ENCODE measurements at places on chromosomes 13 and 19.
A peak's percentile ranks its signal among the peaks of the same experiment; 100 is the strongest.

DNA sequence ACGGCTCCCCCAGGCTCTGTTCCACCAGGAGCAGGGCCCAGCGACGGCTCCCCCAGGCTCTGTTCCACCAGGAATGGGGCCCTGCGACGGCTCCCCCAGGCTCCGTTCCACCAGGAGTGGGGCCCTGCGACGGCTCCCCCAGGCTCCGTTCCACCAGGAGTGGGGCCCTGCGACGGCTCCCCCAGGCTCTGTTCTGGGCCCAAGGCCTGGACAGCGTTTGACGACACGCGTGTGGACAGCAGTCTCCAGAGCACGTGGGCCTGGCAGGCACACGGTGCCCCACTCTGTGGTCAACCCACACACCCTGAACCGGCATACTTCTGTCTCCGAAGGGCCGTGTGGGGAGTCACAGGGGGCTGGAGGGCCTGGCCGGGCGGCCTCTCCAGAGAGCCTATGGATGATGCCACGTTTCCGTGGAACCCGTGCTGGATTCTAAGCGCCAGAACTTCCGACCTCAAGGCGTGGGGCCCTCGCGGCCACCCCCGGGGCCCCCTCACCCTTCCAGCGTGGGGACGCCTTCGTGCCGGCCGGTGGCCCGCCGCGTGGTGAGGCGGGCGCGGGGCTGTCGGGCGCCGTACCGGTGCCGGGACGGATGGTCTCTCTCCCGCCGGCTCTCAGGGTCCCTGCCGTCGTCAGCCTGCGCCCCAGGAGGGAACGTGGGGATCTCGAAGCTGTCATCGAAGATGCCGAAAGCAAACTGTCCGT, 11.6 kb downstream of the FGF22 start:
- no peak for DNase-seq

DNA sequence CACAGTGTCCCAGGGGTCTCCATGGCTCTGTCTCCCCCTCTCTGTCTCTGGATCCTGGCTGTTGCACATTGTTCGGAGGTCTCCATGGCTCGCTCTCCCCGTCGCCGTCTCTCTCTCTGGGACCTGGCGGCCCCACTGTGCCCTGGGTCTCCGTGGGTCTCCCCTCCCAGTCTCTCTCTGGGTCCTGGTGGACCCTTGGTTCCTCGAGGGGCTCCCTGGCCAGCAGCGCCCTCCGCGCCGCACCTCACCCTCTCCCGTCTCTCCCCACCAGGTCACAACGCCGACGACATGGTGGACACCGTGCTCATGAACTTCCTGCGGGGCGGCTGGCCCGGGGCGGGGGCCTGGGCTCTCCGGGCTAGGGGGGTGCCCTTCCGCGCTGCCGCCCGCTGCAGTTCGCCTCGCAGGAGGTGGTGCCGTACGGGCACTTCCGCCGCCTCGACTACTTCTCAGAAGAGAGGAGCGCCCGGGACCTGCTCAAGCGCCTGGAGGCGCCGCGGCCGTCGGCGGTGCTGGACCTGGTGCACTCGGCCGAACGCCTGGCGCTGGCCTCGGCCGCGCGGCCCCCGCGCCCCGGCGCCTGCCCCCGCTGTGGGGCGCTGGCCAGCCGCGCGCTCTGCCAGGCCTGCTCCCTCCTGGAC, 29.1 kb downstream of the SIGLEC5 start:
- no peak for DNase-seq

DNA sequence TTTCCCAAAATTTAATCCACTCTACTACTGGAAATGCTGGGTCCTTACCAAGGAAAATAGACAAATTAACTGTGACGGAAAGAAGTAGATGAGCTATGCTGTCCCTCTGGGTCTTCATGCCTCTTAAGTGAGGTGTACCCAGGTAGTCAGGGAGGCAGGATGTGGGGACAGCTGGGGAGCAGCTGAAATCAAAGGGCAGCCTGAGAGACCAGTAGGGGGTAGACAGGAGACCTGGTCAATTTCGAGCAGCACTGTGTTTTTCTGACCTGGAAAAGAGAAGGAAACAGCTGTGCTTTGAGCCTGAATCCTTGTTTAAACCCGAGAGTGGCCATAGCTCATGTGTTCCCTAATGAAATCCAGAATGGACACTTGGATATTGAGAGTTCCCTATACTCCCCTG, 587.3 kb downstream of the EFNB2 start:
- DNase-seq, result no peak

DNA sequence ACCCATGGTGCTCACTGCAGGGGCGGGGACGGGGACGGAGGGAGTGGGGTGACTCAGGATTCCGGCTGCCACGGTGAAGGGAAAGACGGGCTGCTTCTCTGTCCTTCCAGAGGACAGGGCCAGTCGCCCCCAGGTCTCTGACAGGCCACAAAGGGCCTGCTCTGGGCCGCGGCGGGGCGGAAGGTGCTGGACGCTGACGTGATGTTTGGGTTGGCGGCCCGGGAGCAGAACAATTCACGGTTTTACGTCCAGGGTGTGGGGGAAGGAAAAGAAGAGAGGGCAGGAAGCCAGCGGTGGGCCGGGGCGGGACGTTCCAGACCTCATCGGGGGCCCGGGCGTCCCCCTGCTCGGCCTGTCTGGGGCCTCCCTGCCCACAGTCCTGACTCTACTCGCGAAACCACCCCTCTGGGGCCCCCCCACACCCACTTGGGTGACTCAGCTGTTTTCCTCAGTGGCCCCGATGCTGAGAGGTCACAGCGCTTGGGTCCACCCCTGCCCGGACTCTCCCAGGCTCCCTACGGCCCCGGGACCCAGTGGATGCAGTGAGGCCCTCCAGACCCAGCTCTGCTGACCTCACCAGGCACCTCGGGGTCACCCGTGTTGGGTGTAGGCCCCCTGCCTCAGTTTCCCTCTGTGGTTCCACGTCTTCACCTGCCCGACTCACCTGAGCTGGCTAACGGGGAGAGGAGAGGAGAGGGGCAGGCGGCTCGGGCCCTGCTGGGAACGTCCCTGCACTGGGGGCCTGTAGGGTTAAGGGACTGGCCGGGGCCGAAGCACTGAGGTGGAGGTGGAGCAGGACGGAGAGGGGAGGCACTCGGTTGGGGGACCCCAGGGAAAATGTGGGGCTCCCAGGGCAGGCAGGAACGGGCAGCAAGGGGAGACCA, 29.2 kb downstream of the PIP5K1C start:
- DNase-seq, result no peak

DNA sequence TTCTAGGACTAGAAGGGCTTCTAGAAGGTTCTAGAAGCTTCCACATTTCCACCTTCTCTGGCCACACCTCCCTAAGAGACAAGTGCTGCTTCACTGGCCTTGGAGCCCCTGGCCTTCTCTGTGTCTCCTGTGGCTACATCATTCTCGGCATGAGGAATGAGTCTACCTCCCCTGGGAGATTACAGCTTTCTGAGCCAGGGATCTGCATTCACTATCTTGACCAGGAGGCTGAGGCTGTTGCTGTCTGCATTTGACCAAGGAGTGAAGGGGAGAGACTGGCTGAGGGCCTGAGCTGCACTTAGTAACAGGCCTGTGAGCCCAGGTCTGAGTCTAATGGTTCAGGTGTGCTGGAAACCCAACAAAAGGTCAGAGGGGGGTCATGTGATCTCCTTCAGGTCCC, 5.3 kb downstream of the CPAMD8 start:
- no peak for DNase-seq

- no peak for DNase-seq
Measured at GRCh38 chr13:58085274-58085673, 453.7 kb downstream of the PCDH17 start.

DNA sequence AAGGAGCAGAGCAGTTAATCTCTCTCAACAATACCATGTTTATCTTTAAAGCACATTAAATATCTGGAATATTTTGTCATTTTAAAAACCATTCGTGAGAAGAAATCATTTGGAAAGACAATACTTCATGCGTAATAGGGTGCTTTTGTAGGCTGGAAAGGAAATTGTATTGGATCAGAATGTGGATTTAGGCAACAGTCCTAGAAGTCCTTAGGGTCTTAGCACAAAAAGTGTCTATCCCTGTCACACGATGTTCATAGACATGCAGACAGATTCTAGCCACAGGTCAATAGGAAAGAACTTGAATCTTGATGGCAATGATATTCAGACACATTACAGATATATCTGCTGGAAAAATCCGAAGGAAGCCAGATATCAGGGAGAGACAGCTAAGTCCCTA, 156.0 kb downstream of the KCTD12 start:
- peak; percentile 90 for DNase-seq

DNA sequence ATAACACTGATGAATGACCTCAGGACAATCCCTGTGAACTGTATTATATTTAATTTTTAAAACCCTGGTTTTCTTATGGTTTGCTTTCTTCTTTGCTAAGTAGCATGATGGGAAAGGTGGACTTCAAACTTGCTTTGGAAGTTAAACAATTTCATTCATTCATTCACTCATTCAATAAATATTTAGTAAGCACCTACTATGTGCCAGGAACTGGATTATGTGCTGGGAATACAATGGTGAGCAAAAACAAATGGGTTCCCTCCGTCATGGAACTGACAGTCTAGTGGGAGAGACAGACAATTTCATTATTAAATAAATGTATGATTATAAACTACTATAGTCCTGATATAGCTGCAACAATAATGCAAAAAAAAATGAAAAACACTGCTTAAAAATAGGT, 70.3 kb downstream of the USP12 start:
- no peak for DNase-seq

DNA sequence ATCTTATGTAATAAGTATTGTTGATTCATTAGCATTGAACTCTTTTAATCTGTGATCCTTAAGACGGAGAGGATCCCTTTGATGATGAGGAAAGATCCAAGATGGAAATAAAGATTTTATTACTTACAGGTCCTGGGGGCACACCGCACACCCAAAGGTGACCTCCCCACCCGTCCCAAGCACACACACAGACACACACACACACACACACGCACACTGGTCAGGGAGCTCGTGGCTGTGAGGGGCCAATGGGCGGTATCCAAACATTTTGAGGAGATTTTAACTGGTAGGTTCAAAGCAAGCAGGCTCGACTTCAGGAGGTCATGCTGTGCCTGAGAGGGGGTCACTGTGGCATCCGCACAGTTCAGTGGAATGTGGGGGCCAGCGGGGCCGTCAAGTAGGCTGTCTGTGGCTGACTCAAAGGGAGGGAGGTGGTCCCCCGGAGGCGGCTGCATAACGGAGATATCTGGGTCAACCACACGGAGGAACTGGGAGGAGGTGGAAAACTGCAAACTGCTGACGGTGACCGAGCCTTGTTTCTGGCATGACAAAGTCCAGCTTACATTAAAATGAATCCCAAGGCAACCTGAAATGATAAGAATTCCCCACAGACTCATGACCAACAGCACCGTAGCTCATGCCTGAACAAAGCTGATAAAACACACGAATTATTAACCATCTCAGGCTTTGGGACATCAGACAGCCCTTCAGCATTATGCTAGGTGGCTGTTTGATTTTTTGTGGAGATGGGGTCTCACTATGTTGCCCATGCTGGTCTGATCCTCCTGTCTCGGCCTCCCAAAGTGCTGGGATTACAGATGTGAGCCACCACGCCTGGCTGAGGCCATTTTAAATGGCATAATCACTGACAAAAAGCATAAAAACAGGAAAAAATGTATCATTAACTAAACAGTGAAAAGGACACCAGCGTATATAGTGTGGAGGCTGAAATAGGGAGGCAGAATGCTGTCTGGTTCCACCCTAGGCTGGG, 20.9 kb upstream of the SIGLEC11 start:
- DNase-seq, result no peak

DNA sequence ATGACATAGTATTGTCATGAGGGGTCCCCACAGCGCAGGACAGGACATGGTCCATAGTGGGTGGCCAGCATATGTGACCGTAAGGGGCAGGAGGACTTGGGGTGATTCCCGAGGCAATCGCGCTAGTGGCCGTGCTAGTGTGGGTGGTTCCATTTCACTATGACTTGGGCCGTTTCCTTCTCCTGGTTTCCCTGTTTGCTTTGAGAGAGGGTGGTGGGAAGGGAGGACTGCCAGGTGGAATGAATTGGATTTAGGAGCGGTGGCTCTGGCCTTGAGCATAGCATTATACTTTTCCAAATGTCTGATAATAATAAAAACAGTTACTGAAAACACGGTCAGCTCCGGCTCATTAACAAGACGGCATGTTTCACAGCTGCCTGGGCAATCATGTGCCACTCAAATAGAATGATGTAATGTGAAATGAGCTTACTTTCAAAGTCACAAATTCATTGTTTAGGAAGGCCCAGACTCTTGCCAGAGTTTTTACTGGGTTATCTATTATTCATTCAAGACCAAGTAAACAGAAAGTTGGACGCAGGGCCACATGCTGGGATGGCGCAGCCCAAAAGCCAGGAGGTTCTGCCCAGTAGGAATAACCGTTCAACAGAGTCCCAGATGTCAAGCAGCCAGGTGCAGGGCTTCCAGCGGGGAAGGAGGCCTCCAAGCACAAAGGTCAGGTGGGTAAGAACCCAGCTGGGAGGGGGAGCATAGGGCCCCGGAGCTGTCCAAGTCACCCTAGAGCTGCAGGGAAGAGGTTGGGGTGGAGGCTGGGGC, 19.6 kb upstream of the SLC15A1 start:
- peak; percentile 55 for DNase-seq

GRCh38 chr19:14393329-14393728, 12.1 kb downstream of the ADGRE5 start:
- DNase-seq, result no peak

GRCh38 chr13:43085545-43085944, 62.2 kb downstream of the DNAJC15 start:
- DNase-seq, result peak; percentile 1

DNA sequence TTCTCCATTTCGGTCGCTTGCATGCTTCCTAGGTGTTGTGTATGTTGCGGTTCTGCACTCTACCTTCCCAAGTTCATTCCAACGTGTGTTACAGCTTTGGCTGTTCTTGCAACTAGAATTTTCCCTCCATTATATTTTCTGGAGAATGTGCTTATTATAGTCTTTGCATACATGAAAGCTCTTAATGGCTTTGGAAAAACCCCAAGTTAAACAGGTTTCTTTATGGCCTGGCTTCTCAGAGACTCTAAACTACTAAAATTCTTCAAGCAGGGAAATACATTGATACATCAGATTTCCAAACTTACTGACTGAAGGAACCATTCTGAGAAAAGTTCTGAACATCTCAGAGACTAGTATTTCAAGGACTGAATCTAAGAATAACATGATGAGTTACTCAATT, 11.9 kb downstream of the MIPEP start:
- DNase-seq, result no peak

DNA sequence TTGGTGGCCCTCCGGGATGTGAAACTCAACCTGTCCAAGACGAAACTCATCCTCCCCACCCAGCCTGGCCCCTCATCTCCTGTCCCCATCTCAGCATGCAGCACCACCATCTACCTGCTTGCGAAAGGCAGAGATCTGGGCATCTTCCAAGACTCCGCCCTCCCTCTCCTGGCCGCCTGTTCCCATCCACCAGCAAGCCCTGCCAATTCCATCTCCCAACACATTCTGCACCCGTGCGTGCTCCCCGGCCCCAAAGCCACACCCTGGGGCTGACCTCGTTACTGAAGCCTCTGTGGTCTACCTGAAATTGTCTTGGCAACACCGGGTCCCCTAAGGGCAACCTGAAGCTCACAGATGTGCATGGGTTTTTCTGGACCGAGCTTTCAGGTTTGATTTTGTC, 13.2 kb upstream of the CAMSAP3 start:
- DNase-seq, result no peak

DNA sequence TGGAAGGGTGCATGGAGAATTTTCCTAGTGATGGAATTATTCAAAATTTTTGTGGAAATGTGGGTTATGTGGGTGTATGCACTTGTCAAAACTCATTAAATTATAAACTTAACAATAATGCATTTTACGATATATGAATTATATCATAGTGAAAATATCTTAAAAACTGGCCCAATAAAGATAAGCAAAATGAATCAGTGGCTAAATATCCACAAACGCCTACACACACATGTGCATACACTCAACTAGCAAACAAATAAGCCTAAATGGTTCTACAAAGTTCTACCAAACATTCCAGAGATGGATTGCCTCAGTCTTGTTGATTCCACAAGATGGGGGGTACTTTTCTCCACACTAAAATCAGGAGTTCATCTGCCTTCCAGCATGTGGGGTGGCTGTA, 349.5 kb downstream of the TSHZ3 start:
- DNase-seq, result no peak

Data from NCI-H146 (cell line).